ENCODE measurements at places on chromosomes 16 and 17.

DNA sequence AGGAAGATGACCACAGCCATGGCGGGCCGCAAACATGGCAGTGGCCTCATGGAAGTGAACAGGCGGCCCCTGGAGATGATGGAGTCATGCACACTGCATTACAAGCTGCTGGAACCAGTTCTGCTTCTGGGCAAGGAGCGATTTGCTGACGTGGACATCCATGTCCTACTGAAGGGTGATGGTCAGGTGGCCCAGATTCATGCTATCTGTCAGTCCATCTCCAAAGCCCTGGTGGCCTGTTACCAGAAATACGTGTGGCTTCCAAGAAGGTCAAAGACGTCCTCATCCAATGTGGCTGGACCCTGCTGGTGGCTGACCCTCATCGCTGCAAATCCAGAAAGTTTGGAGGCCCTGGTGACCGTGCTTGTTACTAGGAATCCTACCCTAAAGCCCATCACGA is 13.4 kb upstream of the WSB1 start:
- no peak for DNase-seq

DNA sequence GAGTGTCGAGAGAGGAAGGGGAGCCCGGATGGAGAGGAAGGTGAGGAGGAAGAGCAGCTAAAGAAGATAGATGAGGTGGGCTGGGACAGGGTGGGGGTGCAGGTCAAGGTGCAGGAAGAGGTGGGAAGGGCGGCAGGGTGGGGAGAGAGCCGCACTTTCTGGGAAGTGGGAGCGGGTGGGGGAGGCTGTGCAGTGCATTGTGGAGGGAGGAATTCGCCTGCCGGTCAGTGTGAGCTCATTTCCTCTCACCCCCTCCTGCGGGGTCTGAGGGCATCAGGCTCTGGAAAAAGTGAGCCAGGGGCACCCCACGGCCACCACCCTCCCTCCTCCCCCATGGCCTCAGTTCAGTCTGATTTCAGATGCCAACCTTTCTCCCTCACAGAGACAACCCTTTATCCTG is 2.5 kb upstream of the ARHGAP23 start:
- no peak for DNase-seq

DNA sequence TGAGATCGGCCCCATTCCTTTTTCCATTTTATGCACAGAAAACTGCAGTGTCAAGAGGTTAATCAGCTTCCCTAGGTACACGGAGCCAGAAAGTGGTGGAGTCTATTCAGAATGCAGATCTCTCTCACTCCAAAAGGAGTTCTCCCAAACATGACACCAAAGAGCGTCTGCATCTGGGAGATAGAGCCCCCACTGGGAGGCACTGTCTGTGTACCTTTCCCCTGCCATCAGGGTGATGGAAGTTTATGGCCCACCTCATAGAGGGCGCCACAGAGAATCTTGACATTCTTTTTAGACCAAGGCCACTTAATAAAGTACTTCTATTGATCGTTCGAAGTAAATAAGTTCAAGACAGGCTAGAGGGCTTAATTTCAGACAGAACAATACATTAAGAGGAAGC is 493.7 kb upstream of the ERCC4 start:
- DNase-seq: no peak

DNA sequence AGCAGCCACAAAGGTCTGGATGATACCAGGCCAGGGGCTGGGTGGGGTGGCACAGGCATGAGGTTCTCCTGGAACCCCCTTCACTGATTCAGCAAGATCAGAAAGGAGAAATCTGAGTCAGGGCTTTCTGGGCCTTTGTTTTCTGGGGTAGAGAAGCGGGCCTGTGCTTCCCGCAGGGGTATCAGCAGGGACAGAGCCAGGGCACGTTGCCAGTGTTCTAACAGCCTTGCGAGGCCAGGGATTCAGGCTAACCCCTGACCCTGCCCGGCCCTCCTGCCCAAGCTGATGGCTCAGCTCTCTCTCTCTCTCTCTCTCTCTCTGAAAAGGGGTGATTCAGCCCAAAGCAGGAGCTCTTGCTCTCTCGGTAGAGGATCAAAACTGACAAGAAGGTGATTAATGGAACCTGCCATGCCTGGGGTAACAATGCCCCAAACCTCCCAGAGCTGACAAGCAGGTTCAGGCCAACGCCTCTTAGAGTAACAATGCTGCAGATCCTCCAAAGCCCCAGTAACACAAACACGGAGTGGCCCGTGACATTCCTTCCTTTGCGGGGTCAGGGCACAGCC is 2.0 kb upstream of the KRT13 start:
- DNase-seq: no peak

GRCh38 chr16:13039526-13039925 is 138.1 kb downstream of the SHISA9 start:
- no peak for DNase-seq

- no peak for DNase-seq
These were observed 14.2 kb upstream of the HAPSTR1 start for GRCh38 chr16:9077091-9077809.

- no peak for DNase-seq
These were observed 26.3 kb upstream of the HS3ST2 start for GRCh38 chr16:22787466-22788192.

DNA sequence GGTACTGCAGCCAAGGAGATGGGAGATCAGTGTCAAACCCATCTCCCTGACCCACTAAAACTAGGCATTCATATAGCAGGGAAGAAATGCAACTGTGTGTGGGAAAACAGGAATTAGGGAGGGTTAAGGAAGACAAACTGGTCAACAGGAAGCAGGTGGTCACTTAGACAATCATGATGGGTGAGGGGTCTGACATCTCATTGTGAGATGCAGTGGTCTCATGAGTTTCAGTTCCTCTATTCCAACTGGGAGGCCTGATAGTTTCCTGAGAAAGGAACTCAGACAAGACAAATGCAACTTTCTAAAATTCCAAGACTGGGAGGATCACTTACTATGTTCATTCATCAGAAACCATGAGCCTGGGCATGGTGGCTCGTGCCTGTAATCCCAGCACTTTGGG is 361.4 kb upstream of the C16orf82 start:
- no peak for DNase-seq

DNA sequence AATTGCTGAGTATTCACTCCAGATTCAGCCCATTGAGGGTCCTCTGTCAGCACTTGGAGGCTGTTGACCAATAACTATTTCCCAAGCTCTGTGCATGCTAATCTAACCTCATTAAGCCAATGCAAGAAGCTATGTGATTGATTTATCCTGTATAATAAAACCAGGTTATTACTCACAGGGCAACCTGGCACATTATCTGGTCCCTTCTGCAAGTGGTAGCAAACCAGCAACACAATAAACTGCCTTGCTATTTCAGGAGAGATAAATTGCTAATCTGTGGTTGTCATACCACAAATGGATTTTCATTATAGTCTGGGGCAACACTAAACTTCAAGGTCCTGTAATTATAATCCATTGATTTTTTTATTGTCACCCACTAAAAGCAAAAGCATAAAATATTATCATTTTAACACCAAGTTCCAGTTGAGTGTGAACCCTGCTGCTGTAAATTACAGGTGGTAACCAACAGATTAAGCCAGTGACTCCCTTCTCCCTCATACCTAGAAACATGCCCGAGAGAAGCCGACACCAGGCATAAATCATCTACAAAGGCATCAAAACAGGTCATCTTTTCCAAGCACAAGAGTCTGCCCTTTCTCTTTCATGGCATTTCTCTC is 51.1 kb upstream of the SOX9 start:
- no peak for DNase-seq

- DNase-seq: peak; percentile 50
These were observed 41.5 kb downstream of the CD300LF start for GRCh38 chr17:74671031-74671771.

DNA sequence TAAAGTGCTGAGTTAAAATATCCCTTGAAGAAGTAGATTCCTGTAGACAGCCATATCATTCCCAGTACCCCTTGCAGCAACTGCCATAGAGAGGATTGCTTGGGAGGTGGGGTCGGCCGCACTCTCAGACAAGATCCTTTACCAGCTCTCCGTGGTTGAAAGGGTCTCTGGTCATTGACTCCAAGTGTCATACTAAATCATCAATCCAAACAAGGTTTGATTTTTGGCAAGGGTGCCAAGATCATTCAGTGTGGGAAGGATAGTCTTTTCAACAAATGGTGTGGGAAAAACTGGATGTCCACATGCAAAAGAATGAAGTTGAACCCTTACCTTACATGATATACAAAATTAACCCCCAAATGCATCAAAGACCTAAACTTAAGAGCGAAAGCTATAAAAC is 21.8 kb downstream of the TBX2 start:
- DNase-seq: no peak

- DNase-seq: no peak
These were observed 19.0 kb upstream of the CALB2 start for GRCh38 chr16:71339236-71340171.

DNA sequence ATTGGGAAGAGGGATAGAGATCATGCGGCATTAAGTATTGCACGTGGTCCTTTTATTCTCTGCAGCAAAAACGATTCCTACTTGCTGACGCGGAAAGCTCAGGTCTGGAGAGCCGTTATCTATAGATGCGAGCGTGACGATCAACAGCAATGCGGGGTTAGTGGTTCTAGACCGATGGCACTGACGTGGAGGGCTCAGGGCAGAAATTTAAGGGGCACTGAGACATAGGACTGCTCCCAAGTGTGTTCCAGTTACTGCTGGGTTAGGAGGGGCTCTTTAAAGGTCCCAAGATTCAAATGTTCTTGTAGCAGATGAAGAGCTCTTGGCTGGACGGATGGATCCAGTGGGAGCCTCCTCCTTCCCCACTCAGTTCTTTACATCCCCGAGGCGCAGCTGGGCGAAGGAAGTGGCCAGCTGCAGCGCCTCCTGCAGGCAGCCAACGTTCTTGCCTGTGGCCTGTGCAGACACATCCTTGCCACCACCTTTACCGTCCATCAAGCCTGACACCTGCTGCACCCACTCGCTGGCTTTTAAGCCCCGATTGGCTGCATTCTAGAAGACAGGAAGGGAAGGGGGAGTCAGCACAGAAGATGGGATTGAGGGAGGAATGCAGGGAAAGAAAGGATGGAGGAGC is 732 bp upstream of the EXOSC6 start:
- DNase-seq: no peak

GRCh38 chr17:58614859-58615459 is 76.9 kb downstream of the TEX14 start:
- no peak for DNase-seq

DNA sequence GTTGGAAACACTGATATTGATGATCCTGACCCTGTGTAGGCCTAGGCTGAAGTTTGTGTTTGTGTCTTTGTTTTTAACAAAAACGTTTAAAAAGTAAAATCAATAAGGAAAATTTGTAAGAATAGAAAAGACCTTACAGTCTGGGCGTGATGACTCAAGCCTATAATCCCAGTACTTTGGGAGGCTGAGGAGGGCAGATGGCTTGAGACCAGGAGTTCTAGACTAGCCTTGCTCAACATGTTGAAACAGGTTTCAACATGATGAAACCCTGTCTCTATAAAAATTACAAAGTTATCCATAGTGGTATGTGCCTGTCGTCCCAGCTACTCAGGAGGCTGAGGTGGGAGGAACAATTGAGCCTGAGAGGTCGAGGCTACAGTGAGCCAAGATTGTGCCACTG is 18.3 kb upstream of the TOM1L1 start:
- DNase-seq: no peak

GRCh38 chr17:77869665-77870132 is 88.8 kb upstream of the TNRC6C start:
- DNase-seq: no peak

- DNase-seq: no peak
These were observed 39.4 kb upstream of the ZNF750 start for GRCh38 chr17:82879241-82879640.

- DNase-seq: no peak
These were observed 21.1 kb downstream of the C17orf75 start for GRCh38 chr17:32320847-32321246.

DNA sequence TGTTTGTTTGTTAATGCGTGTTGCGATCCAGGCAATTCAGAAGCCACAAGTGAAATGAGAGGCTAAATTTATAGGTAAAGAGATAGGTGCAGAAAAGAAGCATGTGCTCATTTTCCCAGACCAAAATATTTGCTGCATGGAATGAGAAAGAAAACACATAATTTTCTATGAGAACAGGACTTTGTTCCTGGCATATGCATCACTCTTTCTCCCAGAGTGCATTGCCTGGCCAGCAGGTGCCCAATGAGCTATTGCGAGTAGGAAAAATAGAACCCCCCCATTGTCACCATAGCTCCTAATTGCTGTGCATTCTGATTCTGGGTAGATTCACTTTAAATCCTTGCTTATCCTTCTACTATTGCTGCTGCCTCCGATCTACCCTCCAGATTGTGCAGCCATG is 410.4 kb downstream of the PMP22 start:
- DNase-seq: no peak

DNA sequence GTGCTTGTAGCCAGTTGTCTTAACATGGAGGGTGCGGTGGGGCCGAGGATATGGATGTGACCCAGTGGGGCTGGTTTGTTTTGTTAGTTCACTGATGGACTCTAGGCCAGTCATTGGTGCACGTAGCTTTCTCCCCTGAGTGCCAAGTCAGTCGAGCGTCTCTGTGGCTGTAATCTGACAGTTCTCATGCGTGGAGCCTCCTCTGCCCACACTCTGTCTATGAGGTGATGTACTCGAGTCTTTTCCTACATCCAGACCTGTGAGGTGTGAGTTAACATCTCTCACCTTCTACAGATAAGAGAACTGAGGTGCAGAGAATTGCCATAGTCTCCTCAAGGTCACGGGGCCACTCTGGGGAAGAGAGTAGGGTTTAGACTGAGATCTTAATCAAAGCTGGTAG is 90.2 kb downstream of the MARCHF10 start:
- no peak for DNase-seq

DNA sequence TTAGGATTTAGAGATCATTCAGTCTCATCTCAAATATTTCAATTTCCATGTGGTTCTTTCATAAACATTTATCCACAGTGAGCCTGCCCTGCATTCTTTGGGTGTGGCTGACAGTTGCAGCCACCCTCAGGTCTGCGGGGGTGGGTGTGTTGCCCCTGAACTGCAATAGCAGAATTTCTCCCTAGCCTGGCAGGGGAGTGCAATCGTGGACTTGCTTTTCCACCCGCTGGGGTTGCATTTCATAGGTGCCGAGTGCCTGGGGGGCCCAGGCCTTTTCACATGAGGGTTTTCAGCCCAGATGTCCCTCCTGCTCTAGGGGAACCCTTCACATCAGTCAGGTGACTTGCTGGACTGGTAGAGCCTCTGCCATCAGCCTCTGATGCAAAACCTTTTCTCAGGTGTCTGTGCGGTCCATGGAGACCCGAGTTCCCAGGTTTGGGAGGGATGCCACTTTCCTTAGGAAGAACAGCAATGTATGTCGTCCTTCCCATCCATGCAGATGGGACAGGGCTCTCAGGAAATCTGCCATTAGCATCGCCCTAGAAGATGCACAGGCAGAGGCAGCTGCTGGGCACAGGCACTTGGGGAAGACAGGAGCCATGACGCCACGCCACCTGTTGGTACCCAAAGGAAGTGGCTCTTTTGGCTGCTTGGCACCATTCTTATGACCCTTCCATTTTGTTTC is 2.4 kb upstream of the USP36 start:
- peak; percentile 36 for DNase-seq

- no peak for DNase-seq
These were observed at the start of gene CNTNAP1 for GRCh38 chr17:42681976-42682721. Gene CNTNAP1 (plus strand): TSS chr17:42682531. CDS start chr17:42682830, 299 bp downstream.

GRCh38 chr16:24846548-24847357 is 990 bp downstream of the SLC5A11 start:
- DNase-seq: no peak

All from activated T-helper 1 cell treated with anti-CD3 and anti-CD28 coated beads, Interleukin-2, amount 50 U/mL, for 16 hours (primary cell).